Cardiac septum (tissue), 1 donor: ENCODE measurements at places on chromosomes 7 and 10. TPM values are rescaled to one million over a fixed set of nuclear protein-coding genes. Genes with fewer than 3 reads are reported as not detected.

DNA sequence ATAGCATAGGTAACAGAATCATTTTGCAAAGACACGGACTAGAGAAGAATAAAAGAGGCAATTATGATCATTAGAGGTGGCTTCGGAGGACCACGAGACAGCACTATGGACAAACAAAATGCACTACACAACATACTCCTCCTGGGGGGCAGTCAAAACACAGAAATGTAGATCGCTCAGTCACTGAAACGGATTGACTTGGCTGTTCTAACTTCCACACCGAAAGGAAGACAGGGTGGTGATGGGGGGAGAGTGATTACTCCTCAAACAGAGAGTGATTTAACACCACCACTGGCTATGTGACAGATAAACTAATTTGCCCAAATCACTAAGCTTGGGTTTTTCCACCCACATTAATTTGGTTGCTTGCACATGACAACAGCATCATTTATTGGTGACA lies 14.1 kb upstream of the PPA1 start:
- DNase-seq: no peak

Gene PCGF6
- total RNA-seq: 6.3 TPM

DNA sequence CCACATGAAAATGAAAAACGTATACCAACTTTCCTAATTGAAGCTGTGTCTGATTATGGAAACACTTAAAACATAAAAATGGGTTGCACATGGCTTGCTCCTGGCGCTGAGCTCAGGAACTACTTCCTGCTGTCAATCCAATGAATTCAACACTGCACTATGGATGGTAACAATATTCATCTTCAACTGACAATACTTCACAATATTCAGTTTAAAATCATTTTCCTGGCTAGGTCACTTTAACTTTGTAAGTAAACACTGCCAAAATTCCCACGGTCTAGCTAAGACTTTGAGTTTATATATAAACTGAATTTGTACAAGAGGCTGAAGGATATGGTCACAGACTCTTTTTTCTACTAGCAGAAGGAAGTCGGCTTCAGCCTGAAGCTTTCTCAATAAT lies 556.9 kb downstream of the TNS3 start:
- no peak for DNase-seq

GRCh38 chr7:78704504-78704903 lies 749.0 kb downstream of the MAGI2 start:
- DNase-seq: no peak

GRCh38 chr10:24449769-24450310 lies 240.9 kb downstream of the KIAA1217 start:
- DNase-seq: no peak

DNA sequence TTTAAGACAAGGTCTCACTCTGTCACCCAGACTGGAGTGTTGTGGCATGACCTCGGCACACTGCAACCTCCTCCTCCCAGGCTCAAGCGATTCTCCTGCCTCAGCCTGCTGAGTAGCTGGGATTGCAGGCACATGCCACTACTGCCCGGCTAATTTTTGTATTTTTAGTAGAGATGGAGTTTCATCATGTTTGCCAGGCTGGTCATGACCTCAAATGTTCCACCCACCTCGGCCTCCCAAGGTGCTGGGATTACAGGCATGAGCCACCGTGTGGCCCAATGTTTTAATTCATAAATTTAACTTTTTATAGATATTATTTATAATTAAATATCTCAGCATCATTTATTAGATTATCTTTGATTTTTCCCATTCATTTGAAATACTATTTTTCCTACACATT lies 658.0 kb upstream of the NRG3 start:
- no peak for DNase-seq

Gene SLC26A3
- total RNA-seq: not detected

Gene KAZALD1
- 12.1 TPM for total RNA-seq

Gene APBB1IP
- total RNA-seq: 2.5 TPM

Gene PRTFDC1
- 5.0 TPM for total RNA-seq

GRCh38 chr7:72152161-72153131 lies 259.7 kb downstream of the CALN1 start:
- no peak for DNase-seq

GRCh38 chr7:1029637-1030443 lies 14.5 kb upstream of the GPR146 start:
- DNase-seq: no peak

DNA sequence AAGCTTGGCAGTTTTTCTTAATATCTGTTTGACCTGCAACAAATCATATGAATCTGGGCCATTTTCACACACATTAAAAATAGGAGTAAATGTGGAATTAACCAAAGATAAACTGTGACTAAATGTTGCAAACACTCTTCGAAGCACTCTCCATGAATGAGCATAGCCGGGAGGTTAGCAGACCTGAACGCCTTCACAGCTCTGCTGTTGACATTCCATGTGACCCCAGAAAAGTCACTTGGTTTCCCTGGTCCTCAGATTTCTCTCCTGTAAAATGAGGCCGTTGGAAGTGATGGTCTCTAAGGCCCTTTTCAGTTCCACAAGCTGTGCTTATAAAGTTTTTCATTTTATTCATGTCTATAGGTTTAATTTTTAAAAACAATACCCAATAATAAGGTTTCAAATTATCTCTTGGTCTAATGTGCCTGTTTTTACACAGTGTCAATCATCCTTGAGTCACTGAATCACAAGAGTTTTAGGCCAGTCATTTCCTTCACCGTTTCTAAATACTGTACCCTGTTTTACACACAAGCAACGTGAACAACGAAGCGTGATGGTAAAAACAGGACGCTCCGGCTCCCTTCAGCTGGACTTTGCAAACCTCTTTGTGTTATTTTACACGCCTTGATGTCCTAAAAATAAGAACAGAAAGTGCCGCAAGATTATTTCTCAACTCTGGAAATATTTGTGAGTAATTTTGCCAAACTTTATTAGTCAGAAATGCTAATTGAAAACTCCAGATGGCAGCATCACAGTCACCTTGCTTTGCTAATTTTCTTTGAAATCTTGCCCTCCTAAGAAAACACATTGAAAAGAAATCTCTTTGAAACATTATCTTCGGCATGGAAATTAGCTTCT lies 38.6 kb upstream of the MET start:
- no peak for DNase-seq

DNA sequence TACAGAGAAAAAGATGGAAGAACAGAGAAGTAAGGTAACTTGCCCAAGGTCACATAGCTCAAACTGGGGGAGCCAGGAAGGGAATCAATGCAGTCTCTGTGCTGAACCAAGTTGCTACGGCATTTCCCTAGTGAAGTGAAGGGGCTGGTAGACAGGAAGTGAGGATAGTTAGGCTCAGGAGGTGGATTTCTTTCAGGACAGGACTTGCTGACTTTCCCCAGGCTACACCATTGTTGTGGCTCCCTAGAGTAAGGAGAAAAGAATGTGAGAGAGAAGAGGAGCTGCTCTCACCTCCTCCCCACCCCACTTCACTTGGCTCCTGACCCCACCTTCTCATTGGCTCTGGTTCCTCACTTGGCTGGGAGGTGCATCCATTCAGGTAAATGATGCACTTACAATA lies 316.9 kb downstream of the INHBA start:
- DNase-seq: no peak

GRCh38 chr10:4280461-4281189 lies 495.6 kb upstream of the KLF6 start:
- no peak for DNase-seq

Gene DEPP1
- total RNA-seq: 45.5 TPM

DNA sequence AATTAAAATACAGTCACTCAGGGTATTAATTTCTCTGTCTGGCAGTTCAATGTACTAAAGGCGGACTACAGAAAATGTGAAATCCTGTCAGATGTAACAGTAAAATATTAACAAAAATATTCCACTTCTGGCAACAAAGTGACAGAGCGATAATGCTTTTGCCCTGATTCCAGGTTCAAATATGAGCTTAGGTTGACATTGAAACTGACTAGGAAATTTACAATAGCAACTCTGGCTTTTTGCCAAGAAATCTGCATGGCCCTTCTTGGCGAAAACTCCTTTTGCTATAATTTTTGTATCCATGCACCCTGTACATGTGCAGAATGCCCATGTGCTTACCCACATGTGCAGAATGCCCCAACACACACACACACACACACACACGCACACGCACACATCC lies 552.2 kb downstream of the MDFIC start:
- DNase-seq: no peak

- DNase-seq: peak; percentile 94
Measured at GRCh38 chr7:90595801-90596670, at the start of gene CDK14. Gene CDK14 (plus strand): TSS chr7:90596321. CDS start chr7:90596628, 307 bp downstream.
